ENCODE measurements at places on chromosomes 11 and 22.

- no peak overlapping the region for H3K27ac ChIP-seq
- no peak for DNase-seq
- no peaks in the 10 kb centered on the region for H3K36me3 ChIP-seq
- H3K4me3 ChIP-seq = no peak overlapping the region
Observed at GRCh38 chr11:105799728-105800462, 190.0 kb downstream of the GRIA4 start.

DNA sequence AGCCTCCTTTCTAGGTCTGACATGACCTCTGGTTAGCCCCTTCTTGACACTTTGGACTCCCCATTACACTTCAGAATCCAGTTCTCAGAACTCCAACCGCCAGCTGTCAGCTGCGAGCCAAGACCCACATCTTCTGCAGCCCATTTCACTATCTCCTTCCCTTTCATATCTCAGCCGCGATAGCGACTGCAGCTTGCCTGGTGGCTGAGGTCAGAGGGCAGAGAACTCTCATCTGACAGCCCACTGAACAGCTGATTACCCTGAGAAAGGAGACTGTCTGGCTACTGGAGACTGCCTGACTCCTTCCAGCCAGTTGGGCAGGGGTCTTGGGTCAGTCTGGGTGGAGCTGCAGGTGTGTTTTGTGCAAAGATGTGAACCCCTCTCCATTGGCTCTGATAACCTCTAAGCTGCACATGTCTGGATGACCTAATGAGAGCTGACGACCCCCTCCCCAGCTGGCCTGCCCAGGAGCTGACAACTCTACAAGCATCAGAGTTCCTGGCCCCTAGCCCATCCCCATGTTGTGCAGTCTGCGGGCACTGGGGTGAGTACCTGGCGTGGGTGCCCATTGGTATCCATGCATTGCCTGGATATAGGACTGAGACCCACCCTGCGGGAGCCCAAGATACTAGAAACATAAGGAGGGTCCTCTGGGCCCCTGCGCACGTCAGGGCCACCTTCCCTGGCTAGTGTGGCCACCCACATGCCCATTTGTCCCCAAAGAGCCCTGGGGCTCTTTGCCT is 1.1 kb downstream of the CHRM1 start:
- H3K27ac ChIP-seq = no peak overlapping the region
- DNase-seq = no peak
- H3K4me1 ChIP-seq = peaks cover 12% of the 10 kb centered on the region
- H3K36me3 ChIP-seq = peaks cover 2% of the 10 kb centered on the region
- peaks cover 49% of the 10 kb centered on the region for H3K27me3 ChIP-seq
- no peak overlapping the region for H3K4me3 ChIP-seq

DNA sequence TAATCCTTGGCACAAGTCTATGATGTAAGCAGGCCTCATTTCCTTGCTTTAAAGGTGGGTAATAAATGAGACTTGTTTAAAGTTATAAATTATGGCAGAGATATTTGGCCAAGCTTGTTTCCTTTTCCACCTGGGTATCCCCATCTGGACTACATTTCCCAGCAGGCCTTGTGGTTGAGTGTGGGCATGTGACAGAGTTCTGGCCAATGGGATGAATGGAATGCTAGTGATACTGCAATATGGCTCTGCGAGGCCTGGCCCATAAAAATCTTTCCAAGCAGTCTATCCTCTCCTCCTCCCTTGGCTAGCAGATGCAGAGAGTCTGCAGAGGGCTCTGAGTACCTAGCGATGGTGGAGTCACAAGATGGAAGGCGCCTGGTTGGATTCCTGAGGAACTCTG is 102.5 kb downstream of the TIMP3 start:
- H3K4me1 ChIP-seq = no peaks in the 10 kb centered on the region
- H3K27ac ChIP-seq = no peak overlapping the region
- no peaks in the 10 kb centered on the region for H3K36me3 ChIP-seq
- no peak for DNase-seq

DNA sequence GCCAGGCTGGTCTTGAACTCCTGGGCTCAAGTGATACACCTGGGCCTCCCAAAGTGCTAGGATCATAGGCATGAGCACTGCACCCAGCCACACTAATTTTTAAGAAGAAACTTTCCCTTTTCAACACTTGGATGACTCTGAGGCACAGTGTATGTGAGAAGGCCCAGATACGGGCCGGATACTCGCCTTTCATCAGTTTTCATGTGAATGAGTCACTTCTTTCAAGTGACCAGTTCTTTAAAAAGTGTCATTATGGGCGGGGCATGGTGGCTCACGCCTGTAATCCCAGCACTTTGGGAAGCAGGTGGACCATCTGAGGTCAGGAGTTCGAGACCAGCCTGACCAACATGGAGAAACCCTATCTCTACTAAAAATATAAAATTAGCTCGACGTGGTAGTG is 120.8 kb downstream of the CTTN start:
- no peak overlapping the region for H3K4me3 ChIP-seq
- no peaks in the 10 kb centered on the region for H3K36me3 ChIP-seq

- no peak overlapping the region for H3K4me3 ChIP-seq
- H3K4me1 ChIP-seq = no peaks in the 10 kb centered on the region
- peaks cover 3% of the 10 kb centered on the region for H3K27me3 ChIP-seq
- no peaks in the 10 kb centered on the region for H3K36me3 ChIP-seq
Observed at GRCh38 chr11:68988491-68988890, 7.7 kb upstream of the MRGPRD start.
